ENCODE measurements at places on chromosomes 6 and 20.
A peak's percentile ranks its signal among the peaks of the same experiment; 100 is the strongest.

DNA sequence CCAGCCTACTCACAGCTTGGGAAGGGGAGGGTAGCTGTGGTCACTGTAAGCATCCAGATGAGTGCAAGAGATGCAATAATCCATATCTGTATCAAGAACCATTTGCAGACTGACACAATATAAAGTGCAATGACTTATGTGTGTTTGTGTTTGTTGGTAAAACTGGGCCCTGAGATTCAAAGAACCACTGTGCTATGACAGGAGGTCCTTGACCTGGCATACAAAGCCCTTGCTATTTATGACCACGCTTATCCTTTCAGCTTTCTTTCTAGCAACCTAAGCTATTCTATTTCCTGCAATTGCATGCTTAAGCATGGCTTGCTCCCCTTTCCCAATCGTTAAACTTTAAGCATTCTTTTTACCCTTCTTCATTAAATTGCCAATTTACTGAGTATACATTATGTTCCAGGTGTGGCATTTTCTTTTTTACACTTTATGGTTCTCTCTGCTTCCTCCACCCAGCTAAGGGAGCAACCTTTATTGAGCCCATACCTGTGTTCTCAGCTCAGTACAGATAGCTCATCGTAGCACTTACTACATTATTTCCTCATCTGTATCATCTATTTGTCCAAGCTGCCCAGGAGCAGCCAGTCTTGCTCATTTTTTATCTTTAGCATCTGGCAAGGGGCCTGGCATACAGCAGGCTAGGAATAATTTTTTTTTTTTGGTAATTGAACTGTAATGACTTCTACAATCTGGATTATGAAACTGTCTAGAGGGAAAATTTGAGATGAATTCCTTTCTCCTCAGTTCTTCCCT is 3.5 kb downstream of the MCUR1 start:
- no peak for DNase-seq

DNA sequence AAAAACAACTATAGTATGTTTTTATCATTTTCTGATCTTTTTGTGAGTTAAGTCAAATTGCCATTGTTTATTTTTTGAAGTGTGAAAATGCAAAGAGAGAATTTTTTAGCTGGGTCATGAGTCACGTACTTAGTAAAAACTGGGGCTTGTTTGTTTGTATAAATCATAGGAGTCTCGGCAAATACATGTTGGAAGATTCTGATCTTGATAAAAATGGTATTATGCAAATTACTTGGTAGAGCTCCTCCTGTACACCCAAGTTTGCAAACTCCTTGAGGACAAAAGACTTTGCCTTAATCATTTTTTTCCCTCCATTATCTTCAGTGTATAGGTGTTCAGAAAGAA is 25.8 kb downstream of the TBPL1 start:
- no peak for DNase-seq

- no peak for DNase-seq
Observed at GRCh38 chr6:42507195-42507594, 55.5 kb upstream of the TRERF1 start.

GRCh38 chr20:48266571-48266970 is 481.3 kb upstream of the SULF2 start:
- no peak for DNase-seq

DNA sequence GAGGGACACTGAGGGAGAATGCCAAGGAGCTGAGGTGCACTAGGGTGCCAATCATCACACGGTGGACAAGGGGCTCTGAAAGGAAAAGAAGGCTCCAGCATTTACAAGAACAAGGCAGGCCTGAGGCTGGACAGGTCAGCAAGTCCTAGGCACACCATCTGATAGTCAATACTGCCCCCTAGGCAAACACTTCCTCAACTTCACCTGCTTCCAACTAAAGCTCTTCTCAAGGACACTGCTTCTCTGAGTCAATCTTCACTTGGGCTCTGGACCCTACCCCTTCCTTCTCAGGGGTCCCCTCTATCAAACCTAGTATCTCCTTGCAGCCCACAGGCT is 37.7 kb upstream of the SLC4A11 start:
- no peak for DNase-seq

GRCh38 chr6:30893666-30894065 is 9.3 kb downstream of the DDR1 start:
- DNase-seq = no peak

DNA sequence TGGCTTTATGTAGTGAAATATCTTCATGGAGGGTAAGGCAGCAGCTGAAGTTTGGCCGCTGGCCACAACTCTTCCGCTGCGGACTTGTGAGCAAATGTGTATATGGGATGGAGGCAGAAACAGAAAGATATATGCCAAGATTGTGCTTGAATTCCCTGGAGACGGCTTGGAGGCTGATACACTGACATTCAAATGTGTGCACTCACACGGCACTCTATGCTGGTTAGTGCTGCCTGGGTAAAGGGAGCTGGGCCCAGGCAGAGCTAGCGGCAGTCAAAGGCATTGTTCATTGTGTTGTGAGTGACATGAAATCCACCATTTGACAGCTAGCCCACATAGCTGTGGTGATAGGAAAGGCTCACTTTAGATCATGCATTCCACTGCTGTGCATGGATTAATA is 202.7 kb downstream of the CLIC5 start:
- DNase-seq = peak; percentile 48

DNA sequence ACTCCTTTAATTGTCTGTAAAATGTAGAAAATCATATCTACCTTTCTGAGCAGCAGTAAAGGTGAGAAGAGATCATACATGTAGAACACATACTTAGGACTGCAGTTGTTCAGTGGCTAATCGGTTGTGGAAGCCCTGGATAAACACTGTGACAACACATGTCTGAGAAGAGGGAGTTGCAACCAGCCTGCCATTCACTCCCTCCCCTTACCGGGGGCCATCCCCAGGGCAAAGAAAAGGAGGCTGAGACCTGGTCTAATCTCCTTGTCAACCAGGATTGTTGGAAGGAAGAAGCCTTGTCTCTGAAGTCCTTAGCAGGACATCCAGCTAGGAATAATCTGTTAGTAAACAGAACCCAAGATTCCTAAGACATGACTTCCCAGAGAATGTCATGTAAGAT is 462.5 kb upstream of the AGPAT4 start:
- DNase-seq = no peak

DNA sequence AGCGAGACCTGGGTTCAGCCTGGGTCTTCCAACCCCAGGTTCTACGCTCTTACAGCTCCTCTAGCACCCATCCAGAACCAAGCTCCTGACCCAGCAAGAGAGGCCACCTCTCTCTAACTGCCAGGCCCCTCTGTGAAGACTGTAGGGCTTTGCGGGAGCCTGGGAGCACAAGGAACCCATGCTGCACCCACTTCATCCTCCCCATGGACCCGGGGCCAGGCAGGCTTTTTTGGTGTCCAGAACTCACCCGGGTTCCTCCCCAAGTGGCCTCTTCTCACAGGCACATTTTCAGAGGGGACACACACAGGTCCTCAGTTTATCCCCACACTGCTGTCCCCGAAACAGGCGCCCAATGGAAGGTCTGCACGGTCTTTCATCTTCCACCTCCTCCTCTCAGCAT is 145.9 kb downstream of the SYNDIG1 start:
- DNase-seq = no peak

- no peak for DNase-seq
Observed at GRCh38 chr6:137536104-137536773, 42.0 kb upstream of the OLIG3 start.

GRCh38 chr20:31485450-31486339 is 10.6 kb downstream of the REM1 start:
- DNase-seq = no peak

All from head of caudate nucleus (tissue), 42 donors.